NCI-H1092 (cell line): ENCODE measurements at places on chromosomes 6 and 20.

- DNase-seq: no peak
Observed at GRCh38 chr6:37840940-37841300, 21.4 kb downstream of the ZFAND3 start.

DNA sequence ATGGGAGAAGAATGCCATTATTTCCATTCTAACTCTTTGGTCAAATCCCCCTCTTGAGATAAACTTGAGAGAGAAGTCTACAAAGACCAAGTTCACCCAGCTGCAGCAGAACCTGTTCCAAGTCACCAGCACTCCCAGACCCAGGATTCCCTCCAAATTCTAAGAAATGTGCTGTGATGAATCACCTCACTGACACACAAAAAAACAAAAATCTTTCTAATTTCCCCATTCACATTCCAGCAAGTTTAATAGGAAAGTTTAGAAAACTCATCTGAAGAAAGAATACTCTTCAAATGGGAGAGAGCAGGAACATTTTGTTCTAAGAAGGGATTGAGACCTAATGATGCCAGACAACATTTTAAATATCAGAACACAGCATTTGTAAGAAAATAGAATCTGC is 213.6 kb upstream of the PLCB4 start:
- no peak for DNase-seq

- DNase-seq: no peak
Observed at GRCh38 chr6:166667796-166668610, 41.0 kb upstream of the RPS6KA2 start.

DNA sequence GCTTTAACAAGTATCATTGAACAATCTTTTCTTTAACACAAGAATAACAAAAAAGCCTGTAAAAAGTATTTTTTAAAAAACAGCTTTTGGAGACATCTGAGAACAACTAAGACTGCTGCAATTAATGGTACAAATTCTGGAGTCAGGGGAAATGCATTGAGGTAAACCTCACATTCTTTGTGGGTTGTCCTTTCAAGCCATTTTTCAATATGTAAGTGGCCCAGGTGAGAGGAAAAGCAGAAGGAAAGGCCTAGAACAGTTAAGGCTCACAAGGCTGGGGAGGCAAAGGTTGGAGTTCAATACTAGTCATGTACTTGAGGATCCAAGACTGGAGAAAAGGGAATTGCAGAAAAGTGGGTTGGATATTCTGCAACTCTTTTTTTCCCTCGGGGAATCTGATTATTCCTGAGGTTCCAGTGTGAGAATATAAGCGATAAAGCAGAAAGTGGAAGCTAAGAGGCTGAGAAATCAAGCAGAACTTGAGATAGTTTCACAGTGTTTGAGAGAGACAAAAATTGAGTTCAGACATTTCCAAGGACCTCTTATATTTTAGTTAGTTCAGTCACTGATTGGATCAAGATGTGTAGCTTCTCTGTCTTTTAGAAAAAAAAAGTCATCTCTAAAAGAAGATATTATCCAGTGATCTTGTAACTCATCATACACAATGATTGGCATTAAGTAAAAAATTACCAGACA is 25.0 kb upstream of the TXLNB start:
- DNase-seq: no peak

- no peak for DNase-seq
Observed at GRCh38 chr20:62917720-62918119, 8.6 kb downstream of the DIDO1 start.

DNA sequence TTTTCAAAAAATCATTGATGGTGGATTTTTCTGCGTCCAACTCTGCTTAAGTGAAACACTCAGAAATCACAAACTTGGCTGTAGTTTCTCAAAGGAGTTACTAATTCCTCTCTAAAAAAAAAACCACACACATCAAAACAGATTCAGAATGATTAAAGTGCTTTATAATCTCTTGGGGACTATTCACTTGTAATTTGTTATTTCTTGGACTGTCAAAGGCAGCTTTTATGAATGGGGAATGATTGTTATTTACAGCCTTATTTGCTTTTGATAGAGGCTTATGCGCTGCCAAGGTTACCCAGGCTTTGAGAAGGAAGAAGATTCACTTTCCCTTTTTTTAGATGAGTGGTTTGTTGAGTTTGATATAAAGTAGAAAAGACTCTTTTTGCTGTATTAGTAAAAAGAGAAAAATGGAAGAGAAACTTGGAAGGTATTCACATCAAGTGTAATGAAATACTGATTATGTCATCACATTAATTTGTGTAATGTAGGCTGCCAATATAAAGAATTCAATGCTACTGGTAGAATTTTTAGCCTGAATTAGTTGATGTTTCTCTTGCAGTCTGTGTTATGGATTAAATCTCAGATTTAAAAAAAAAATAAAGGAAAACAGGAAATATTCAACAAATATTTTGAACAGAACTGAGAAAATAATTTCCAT is 381.0 kb upstream of the SASH1 start:
- DNase-seq: no peak

DNA sequence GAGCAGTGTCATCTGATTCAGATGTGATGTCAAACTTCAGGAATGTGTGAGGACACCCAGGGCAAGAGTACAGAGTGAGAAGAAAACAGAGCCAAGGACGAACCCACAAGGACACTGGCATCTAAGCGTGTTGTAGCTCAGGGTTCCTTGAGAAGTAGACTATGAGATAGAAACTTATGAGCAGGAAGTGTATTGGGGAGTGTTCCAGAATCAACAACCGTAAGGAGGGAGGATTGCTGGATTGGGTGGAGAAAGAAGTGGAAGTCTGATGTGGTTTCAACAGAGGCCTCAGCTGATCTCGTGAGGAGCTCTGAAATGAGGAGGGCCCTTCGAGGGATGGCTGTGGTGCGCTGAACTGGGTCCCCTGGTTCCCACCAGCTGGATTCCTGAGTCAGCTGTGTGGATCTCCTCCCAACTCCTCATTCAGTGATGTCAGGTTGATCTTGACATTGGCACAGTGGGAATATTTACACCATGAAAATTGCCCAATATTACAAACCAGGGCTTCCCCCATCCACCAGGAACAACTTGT is 25.7 kb upstream of the IGF2R start:
- no peak for DNase-seq

DNA sequence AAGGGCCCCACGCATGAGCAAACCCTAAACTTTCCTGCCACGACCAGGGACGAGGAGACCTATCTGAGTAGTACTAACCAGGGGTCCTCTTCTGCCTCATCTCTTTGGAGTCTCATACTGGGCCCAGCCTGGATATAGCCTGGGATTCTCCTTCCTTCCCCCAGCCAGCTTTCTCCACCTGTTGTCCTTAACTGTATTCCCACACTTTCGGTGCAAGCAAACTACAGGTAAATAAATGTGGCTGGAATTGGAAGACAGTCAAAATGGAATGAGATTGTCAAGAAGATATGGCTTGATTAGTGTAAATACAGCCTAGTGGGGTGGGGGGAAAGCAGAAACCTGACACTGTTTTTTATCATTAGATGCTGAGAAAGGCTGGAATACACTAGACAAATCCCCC is 23.5 kb upstream of the LY86 start:
- DNase-seq: no peak

DNA sequence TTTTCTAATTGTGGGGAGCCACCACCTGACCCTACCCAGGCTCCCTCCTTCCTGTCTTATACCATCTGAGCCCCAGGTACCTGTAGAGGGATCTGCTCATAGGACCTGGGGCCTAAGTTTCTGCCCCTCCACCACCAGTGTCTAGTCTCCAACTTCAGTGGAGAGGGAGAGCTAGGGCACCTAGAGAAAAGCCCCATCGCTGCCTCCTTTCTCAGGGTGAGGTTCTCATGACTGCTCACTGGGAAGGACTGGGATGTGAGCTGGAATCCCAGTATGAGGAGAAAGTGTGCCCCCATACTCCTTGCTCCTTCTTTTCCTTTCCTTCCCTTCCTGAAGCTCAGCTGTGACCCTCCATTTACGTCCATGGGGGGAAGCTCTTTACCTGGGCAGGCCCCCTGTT is 231.6 kb downstream of the LRFN2 start:
- DNase-seq: no peak

- DNase-seq: no peak
Observed at GRCh38 chr20:38875175-38875993, 50.8 kb upstream of the FAM83D start.

GRCh38 chr6:169240125-169240524 is 13.5 kb downstream of the THBS2 start:
- no peak for DNase-seq

- DNase-seq: no peak
Observed at GRCh38 chr6:26594730-26595632, 1.8 kb upstream of the ABT1 start.

DNA sequence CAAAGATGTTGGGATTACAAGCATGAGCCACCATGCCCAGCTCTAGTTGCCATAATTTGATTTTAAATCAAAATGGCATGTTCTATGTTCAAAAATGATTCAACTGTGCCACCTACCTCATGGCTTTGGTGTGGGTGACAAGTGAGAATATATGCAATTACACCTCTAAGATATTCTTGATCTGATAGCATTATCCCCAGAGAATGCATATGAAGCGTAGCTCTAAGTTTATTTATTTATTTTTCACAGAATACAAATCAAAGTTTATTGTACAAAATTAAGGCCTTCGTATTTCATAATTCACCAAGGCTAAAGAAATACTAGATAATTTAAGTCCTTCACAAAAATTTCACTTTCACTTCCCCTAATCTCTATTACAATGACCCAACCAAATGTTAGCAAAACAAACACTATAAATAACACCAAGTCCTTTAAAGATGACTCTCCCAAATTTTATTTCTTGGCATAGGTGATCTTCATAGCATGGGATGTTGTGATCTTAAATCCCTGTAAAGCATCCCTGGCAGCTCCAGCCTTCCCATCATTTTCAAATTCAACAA is 205.9 kb upstream of the TAB2 start:
- no peak for DNase-seq

DNA sequence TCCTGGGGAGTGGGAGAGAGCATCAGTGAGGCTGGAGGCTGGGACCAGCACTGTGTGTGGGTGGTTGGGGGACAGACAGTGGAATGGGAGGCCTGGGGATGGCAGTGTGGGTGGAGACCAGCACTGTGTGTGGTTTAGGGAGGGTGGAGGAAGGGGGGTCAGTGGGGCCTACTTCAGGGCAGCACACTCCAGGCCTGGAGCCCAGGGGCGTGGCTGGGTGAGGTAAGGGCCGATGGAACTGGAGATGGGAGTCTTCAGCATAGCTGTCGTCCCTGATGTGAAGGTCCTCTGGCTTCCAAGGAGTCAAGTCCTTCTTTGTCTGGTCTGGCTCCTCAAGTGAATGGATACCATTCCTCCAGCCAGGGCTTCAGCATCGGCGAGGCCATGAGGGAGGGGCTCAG is 18.6 kb downstream of the KCNK17 start:
- DNase-seq: no peak

DNA sequence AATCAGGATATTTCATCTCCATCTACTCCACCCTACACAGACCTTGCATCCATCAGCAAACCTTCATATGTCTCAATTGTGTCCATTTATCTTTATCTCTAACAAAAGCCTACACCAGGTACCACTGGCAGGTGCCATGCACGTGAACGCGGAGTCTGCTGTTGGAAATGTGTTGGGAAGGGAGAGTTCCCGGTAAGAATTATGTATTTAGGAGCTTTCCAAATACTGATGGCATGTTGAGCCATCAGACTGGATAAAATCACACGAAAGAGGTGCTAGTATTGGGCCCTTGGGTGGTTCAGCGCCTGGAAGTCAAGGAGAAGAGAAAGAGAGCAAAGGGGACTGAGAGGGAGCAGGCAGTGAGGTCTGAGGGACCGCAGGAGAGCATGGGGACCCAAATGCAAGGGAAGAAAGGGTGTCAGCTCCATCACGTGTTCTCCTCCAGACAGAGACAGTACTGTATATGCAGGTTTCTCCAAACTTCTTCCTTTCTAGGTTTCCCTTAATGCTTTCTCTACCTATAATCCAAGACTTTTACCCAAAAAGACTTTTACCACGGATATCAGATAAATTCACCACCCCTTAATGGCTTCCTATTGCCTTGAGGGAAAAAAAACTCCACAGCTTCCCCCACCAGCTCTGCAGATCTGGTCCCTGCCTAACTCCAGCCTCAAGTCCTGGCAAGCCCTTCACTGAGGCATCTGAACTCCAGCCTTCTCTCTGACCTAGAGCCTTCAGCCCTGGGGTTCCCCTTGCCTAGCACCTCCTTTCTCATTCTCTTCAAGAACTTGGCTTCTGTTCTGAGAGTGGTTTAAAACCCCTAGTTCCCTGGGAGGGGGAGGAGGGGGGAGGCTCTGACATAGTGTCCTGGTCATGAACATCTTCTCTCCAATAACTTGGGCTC is 4.8 kb upstream of the ZNF217 start:
- DNase-seq: no peak

GRCh38 chr6:138526822-138527235 is 27.5 kb upstream of the NHSL1 start:
- DNase-seq: no peak

GRCh38 chr6:53591873-53592272 is 47.0 kb upstream of the GCLC start:
- no peak for DNase-seq

GRCh38 chr6:5680095-5680494 is 326.6 kb downstream of the NRN1 start:
- DNase-seq: no peak

DNA sequence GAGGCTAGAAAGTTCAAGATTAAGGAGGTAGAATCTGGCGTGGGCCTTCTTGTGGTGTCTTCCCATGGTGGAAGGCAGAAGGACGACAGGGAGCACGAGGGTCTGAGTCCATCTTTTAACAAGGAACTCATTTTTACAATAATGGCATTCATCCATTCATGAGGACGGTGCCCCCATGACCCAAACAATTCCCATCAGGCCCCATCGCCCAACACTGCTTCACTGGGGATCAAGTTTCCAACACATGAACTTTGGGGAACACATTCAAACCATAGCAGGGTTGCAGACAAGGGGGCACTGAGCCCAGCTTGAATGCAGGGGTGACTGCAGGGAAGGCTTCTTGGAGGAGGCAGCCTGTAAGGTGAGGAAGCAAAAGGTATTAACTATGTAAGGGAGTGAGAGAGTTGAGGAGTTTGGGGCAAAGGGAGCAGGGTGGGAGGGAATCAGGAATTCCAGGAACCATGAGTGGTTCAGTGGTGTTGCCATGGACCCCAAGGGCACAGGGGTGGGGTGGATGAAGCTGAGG is 5.5 kb downstream of the RAB44 start:
- DNase-seq: no peak

DNA sequence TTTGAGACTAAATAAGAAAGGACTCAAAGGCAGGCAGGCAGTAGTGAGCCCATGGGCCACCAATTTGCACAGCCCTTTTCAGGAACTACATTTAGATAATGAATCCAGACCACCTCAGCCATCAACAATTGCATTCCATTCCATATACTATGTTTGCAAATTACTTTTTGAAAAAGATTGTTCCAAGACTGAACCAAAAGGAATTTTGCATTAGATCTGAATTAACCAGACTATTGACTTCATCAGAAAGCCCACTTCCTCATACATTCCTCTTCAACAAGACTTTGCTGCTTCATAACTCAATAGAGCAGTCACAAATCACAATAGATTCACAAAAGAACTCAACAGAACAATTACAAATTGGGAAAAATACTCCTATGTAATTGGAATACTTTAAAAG is 229.1 kb downstream of the SIM1 start:
- DNase-seq: no peak

- no peak for DNase-seq
Observed at GRCh38 chr6:76004202-76004601, 68.3 kb downstream of the IMPG1 start.

- DNase-seq: no peak
Observed at GRCh38 chr20:25484911-25485511, 77.5 kb downstream of the GINS1 start.
